ENCODE measurements at places on chromosomes 2 and 18. TPM values are rescaled to one million over a fixed set of nuclear protein-coding genes. Genes with fewer than 3 reads are reported as not detected.
A peak's percentile ranks its signal among the peaks of the same experiment; 100 is the strongest.

GRCh38 chr2:179692043-179692442, 169.4 kb downstream of the ZNF385B start:
- no peaks in the 10 kb centered on the region for H3K36me3 ChIP-seq
- no peaks in the 10 kb centered on the region for H3K27me3 ChIP-seq
- no peak overlapping the region for H3K27ac ChIP-seq
- DNase-seq = no peak
- H3K4me3 ChIP-seq = no peak overlapping the region

RNASEH1 gene
- polyA plus RNA-seq = 14.0 TPM

POTEC gene
- not detected for polyA plus RNA-seq

GRCh38 chr2:165436559-165436958, 32.9 kb upstream of the CSRNP3 start:
- DNase-seq = no peak
- H3K36me3 ChIP-seq = no peaks in the 10 kb centered on the region
- H3K4me3 ChIP-seq = no peak overlapping the region
- peaks cover 1% of the 10 kb centered on the region for H3K4me1 ChIP-seq
- no peaks in the 10 kb centered on the region for H3K27me3 ChIP-seq

- no peaks in the 10 kb centered on the region for H3K4me1 ChIP-seq
- H3K36me3 ChIP-seq = no peaks in the 10 kb centered on the region
- H3K27ac ChIP-seq = no peak overlapping the region
Measured at GRCh38 chr2:212618636-212619035, 80.0 kb upstream of the ERBB4 start.

CEBPZOS gene
- polyA plus RNA-seq = 33.0 TPM

HYCC2 gene
- polyA plus RNA-seq = 3.4 TPM

DNA sequence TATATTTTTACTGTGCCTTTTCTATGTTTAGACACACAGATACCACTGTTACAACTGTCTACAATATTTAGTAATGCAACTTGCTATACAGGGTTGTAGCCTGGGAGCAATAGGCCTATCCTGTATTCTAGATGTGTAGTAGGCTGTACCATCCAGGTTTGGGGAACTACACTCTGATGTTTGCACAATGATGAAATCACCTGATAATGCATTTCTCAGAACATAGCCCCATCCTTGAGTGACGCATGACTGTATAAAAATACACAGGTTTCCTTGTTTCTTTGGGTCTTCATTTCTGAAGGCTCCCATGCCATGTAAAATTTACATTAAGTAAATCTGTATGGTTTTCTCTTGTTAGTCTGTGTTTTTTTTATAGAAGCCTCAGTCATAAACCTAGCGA, 270.9 kb upstream of the SKOR2 start:
- DNase-seq = no peak
- H3K4me3 ChIP-seq = no peak overlapping the region
- H3K27ac ChIP-seq = no peak overlapping the region
- no peaks in the 10 kb centered on the region for H3K4me1 ChIP-seq

AGBL5 gene
- polyA plus RNA-seq = 17.6 TPM

MAPRE3 gene
- 45.4 TPM for polyA plus RNA-seq

GRCh38 chr18:24485681-24486080, 25.2 kb downstream of the HRH4 start:
- DNase-seq = no peak
- no peaks in the 10 kb centered on the region for H3K36me3 ChIP-seq
- H3K27me3 ChIP-seq = no peaks in the 10 kb centered on the region
- H3K4me1 ChIP-seq = peaks cover 2% of the 10 kb centered on the region

DNA sequence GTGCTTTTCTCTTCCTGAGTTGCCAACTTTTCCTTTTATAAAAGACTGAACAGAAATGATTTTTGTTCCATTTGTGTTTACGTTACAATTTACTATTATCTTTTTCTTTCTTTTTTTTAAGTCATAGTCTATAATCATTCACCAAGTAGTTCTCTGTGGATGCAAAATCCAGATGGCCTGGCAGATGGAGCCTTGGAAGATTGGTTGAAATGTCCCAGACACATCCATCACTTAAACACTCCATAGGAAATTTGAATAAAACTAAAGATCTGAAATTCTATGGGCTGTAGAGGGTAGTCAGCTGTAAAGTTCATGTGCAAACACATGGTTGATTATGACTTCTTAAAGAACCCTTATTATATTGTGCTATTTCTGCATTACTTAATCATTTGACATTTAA, 164.8 kb upstream of the DOCK10 start:
- no peaks in the 10 kb centered on the region for H3K27me3 ChIP-seq
- DNase-seq = no peak
- H3K4me1 ChIP-seq = no peaks in the 10 kb centered on the region
- H3K4me3 ChIP-seq = no peak overlapping the region

GRCh38 chr18:11178951-11179549, 29.7 kb upstream of the PIEZO2 start:
- H3K4me3 ChIP-seq = no peak overlapping the region
- H3K27ac ChIP-seq = no peak overlapping the region
- H3K4me1 ChIP-seq = no peaks in the 10 kb centered on the region
- no peaks in the 10 kb centered on the region for H3K36me3 ChIP-seq

DNA sequence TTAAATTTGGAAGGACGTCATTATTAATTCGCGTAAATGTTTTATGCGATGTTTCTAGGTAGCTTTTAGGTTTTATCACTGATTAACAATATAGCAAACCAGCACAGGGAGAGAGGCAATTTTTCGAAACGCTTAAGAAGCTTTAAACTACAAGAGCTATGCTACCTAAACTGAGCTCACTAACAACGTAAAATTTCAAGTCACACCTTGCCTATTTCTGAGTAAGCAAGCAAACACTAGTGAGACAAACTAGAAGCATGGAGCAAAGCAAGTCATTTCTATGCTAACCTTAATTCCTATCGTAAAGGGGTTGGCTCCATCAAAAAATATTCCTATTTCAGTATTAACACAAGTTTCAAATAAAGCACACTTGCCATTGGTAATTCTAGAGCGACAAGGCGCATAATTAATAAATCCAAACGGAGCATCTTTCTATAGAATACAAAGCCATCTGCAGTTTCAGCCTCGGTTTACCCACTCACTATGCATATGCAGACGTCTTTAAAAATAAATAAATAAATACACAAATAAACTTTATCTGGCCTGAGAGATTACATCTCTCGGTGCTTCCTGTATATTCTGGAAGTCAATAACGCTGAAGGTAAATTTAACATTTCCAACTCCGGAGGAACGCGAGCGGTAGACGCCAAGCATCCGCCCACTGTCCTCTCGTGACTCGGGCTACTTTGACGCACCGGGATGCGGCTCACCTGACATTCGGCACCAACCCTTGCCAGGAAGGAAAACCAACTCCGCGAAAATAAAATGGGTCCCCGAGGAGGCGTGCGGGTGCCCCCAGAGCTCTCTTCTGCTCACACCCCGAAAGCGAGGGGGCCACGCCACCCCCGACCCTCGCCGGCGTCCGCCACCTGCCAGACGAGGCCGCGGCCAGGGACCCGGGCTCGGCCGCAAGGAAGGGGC, 947 bp downstream of the ITSN2 start:
- H3K36me3 ChIP-seq = no peaks in the 10 kb centered on the region
- H3K27me3 ChIP-seq = no peaks in the 10 kb centered on the region
- peak overlapping the region; percentile 88 for H3K27ac ChIP-seq
- peak overlapping the region; percentile 78 for H3K4me3 ChIP-seq
- H3K4me1 ChIP-seq = peaks cover 1% of the 10 kb centered on the region
- DNase-seq = peak; percentile 61

DNA sequence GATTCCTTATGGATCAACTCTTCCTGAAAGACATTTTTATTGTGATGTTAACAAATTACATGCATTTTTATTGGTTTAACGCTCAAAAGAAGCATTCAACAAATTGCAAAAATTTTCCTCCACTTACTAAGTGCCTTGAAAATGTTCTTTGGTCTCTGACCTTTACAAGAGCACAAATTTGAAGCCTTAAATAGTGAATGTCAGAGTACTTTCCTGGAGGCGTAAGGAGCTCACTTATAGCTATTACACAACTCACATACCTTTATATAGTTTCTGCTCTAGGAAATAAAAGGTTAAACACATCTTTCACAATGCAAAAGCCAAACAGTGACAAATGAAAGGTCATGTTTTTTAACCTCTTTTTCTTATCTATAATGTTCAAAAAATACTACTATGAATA, 405.7 kb upstream of the ZNF804A start:
- DNase-seq = no peak
- H3K4me1 ChIP-seq = no peaks in the 10 kb centered on the region
- no peak overlapping the region for H3K27ac ChIP-seq
- H3K36me3 ChIP-seq = no peaks in the 10 kb centered on the region

DNA sequence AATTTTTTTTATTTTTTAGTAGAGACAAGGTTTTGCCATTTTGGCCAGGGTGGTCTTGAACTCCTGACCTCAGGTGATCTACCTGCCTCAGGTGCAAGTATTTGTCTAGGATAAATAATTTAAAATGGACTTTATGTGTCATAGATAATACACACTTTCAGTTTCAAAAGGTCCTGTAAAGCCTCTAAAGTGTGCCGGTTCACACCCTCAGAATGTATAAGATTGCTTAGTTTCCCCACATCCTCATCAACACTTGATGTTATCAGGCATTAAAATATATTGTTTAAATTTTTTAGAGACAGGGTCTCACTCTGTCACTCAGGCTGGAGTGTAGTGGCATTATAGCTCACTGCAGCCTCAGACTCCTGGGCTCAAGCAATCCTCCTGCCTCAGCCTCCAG, 170.5 kb downstream of the ANKRD44 start:
- no peaks in the 10 kb centered on the region for H3K36me3 ChIP-seq
- H3K27ac ChIP-seq = no peak overlapping the region
- no peaks in the 10 kb centered on the region for H3K27me3 ChIP-seq
- no peak for DNase-seq

CHRNG gene
- polyA plus RNA-seq = not detected

GRCh38 chr2:145910416-145910815, 1390.5 kb upstream of the ZEB2 start:
- H3K27ac ChIP-seq = no peak overlapping the region
- no peak for DNase-seq
- no peaks in the 10 kb centered on the region for H3K36me3 ChIP-seq
- H3K4me3 ChIP-seq = no peak overlapping the region

DNA sequence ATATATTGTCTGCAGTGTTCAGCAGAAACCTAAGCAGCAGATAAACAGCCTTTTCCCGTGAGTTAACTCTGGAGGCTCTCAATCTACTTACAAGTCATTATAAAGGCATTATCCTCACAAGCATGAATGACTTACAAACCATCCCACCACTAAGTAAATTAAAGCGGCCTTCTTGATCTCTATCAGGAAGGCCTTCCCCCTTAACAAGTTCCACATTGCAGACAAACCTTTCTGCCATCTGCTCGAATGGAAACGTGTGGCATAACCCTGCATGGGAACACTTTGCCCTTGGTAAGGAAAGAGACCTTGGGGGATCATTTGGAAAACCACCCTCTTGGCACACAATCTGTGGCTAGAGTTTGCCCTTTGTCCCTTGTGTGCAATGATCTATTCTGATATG, 199.5 kb downstream of the OSR1 start:
- no peak for DNase-seq
- no peaks in the 10 kb centered on the region for H3K4me1 ChIP-seq
- H3K27ac ChIP-seq = no peak overlapping the region
- H3K36me3 ChIP-seq = no peaks in the 10 kb centered on the region

- H3K4me1 ChIP-seq = no peaks in the 10 kb centered on the region
- no peaks in the 10 kb centered on the region for H3K27me3 ChIP-seq
- no peak overlapping the region for H3K27ac ChIP-seq
- no peak overlapping the region for H3K4me3 ChIP-seq
Measured at GRCh38 chr2:239868556-239869181, 156.5 kb downstream of the NDUFA10 start.

- no peak overlapping the region for H3K4me3 ChIP-seq
- no peak for DNase-seq
- H3K27me3 ChIP-seq = no peaks in the 10 kb centered on the region
- H3K4me1 ChIP-seq = no peaks in the 10 kb centered on the region
- no peaks in the 10 kb centered on the region for H3K36me3 ChIP-seq
Measured at GRCh38 chr18:78735131-78736014, 244.2 kb upstream of the SALL3 start.

DNA sequence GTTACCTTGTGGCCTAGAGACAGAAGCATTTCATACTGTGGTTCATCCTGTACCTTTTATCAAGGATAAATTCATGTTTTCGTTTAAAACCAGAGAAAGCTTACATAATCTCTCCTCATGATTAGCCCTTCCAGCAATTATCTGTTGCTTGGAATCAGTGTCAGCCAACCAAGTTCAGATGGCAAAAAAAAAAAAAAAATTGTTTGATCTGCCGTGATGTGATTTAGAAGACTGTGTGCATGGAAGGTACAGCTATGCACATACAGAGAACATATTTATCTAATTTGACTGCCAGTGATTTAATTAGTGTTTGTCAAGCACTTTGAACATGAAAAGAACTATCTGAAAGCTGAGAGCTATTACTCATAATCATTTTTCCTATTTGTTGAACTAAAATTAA, 180.9 kb downstream of the ZEB2 start:
- no peak overlapping the region for H3K27ac ChIP-seq
- no peaks in the 10 kb centered on the region for H3K27me3 ChIP-seq
- no peak overlapping the region for H3K4me3 ChIP-seq
- no peaks in the 10 kb centered on the region for H3K36me3 ChIP-seq
- no peaks in the 10 kb centered on the region for H3K4me1 ChIP-seq
- no peak for DNase-seq

- H3K36me3 ChIP-seq = no peaks in the 10 kb centered on the region
- DNase-seq = peak; percentile 30
Measured at GRCh38 chr2:101150306-101151145, 656 bp downstream of the TBC1D8 start.

- no peak overlapping the region for H3K27ac ChIP-seq
- no peaks in the 10 kb centered on the region for H3K27me3 ChIP-seq
- H3K36me3 ChIP-seq = no peaks in the 10 kb centered on the region
- no peaks in the 10 kb centered on the region for H3K4me1 ChIP-seq
- DNase-seq = no peak
- no peak overlapping the region for H3K4me3 ChIP-seq
Measured at GRCh38 chr2:21422724-21423522, 299.2 kb downstream of the TDRD15 start.

GRCh38 chr18:48931680-48932461, 18.9 kb downstream of the SMAD7 start:
- H3K4me3 ChIP-seq = no peak overlapping the region
- peaks cover 50% of the 10 kb centered on the region for H3K4me1 ChIP-seq
- H3K27me3 ChIP-seq = no peaks in the 10 kb centered on the region
- no peaks in the 10 kb centered on the region for H3K36me3 ChIP-seq

- no peak overlapping the region for H3K4me3 ChIP-seq
- no peaks in the 10 kb centered on the region for H3K27me3 ChIP-seq
- no peak for DNase-seq
- no peak overlapping the region for H3K27ac ChIP-seq
- no peaks in the 10 kb centered on the region for H3K4me1 ChIP-seq
- no peaks in the 10 kb centered on the region for H3K36me3 ChIP-seq
Measured at GRCh38 chr2:203418271-203418670, 90.1 kb downstream of the ABI2 start.

VSNL1 gene
- 0.41 TPM for polyA plus RNA-seq

GRCh38 chr2:85666435-85667316, 1.3 kb downstream of the SFTPB start:
- DNase-seq = no peak
- peaks cover 5% of the 10 kb centered on the region for H3K4me1 ChIP-seq
- H3K27me3 ChIP-seq = no peaks in the 10 kb centered on the region
- H3K27ac ChIP-seq = no peak overlapping the region
